ENCODE measurements at places on chromosomes 5 and 9. TPM values are rescaled to one million over a fixed set of nuclear protein-coding genes. Genes with fewer than 3 reads are reported as not detected.

DMXL1 gene
- total RNA-seq, result 45.9 TPM

SPARC gene
- total RNA-seq, result 869 TPM

CRHBP gene
- total RNA-seq, result 9.2 TPM

FOXD4L4 gene
- under 0.01 TPM for total RNA-seq

GFI1B gene
- total RNA-seq, result not detected
